ACHN (cell line): ENCODE measurements at places on chromosomes 5 and 9.
A peak's percentile ranks its signal among the peaks of the same experiment; 100 is the strongest.

DNA sequence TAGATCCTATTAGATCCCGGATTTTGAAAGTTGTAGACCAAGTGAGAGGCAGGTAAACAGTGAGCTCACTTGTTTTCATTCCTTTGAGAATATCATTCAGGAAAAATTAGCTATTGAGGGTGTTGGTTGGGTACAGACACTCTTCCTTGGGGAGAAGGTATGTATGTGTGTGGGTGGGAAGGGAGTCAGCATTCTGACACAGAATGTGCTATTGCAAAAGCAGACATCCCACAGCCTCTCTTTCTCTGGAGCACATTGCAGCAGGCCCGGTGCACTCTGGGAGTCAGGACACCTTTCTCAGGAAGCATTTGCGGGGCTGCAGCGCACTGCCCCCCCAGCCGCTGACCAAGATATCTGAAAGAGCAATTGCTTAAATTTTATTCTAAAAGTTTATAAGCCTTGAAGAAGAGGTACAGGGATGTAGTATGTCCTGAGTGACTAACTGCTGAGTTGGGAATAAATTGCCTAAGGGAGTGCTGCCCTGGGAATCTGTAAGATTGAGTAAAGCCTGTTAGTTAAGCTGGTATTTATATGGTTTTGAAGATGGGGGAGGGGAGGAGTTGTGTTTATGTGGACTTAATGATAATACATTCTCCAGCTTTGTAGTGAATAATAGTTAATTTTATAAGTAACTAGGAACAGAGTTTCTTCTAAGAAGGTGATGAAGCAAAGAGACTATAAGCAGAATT, 5.2 kb downstream of the TNFAIP8 start:
- no peak for DNase-seq

- DNase-seq = no peak
Observed at GRCh38 chr5:169602535-169602934, 19.0 kb downstream of the SPDL1 start.

GRCh38 chr5:14250084-14250695, 107.0 kb downstream of the TRIO start:
- peak; percentile 44 for DNase-seq

DNA sequence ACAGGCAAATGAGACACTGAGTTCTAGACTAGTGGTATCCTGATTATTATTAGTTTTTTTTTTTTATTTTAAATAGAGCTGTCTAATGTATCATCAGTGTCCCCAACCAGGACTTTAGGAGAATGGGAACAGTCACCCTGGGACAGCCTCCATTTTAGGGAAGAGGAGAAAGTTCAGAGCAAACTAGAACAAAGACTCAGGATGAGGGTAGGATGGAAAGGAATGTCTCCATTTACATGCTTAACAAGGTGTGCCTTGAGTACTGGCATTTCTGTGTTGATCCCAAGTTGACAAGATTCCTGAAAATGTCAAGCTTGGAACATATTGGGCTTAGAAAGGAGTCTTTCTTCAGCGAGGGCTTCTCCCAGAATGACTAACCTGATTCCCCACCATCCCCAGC, 223.5 kb downstream of the ARRDC3 start:
- no peak for DNase-seq

DNA sequence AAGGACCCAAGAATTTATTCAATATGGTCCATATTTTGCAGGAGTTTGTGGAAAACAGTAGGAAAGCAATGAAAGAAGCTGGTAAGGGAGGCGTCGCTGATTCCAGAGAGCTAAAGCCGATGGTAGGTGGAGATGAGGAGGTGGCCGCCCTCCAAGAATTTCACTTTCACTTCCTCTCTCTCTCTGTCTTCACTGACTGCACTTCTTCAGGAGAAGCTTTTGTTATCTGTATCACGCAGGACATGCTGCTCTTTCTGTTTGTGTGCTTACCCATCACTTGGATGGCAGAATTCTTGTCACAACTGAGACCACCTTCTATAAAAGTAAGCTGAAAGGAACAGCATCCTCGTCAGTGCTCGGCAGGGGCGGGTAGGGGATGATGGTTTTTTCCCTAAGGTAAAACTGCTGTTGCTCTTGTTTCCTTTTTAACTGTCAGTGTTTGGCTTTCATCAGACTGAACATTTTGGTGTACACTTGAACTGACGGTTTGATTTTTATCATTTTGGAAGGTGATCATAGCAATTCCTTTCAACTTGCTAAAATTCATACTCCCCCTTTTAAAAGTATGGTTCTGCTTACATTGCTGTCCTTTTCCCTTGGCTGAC, 62.4 kb upstream of the FSD1L start:
- DNase-seq = peak; percentile 64

DNA sequence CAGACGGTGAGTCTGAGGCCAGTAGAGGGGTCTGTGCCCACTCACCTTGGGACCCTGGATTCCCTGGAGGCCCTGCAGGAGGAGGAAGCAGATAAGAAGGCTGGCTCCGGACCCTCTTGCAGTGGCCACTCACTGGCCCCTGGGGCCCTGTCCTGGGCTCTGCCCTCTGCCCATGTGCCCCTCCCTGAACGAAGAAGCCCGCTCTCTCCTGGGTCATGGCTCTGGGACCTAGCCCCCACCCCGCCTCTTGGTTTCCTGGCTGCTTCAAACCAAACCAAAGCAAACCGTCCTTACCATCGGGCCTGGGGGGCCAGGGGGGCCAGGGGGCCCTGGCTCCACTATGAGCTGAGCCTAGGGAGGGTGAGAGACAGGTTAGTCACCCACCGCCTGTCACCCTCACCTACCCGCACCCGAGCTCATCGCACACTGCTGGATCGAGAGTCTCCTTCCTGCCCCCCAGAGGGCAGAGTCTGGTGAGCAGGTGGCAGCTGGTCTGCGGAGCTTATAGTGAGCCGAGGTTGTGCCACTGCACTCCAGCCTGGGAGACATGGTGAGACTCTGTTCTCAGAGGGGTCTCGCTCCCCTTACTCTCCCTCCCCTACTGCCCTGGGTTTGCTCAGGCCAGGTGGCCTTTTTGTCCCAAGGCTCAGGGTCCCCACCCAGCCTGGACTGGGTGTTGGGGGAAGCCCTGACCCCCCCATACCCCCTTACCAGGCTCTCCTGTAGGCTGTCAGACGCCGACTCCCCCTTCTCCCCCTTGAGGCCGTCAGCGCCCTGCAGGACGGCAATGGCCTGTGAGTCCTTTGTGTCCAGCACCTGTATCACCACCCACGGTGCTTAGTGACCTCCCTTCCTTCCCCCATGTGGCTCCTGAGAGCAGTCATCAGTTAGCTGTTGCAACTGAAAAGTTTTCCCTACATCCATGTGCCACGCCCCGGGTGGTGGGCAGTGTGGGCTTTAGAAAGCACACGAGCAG, 15.2 kb upstream of the PHYKPL start:
- no peak for DNase-seq
